ENCODE measurements at places on chromosomes 12 and 14. TPM values are rescaled to one million over a fixed set of nuclear protein-coding genes. Genes with fewer than 3 reads are reported as not detected.
A peak's percentile ranks its signal among the peaks of the same experiment; 100 is the strongest.

Gene GLIPR1L2
- total RNA-seq = not detected

Gene C12orf43
- 18.9 TPM for total RNA-seq

Gene RD3L
- not detected for total RNA-seq

Gene BEGAIN
- total RNA-seq = 0.89 TPM

GRCh38 chr14:60989599-60989998, 8.6 kb downstream of the SLC38A6 start:
- DNase-seq = no peak

DNA sequence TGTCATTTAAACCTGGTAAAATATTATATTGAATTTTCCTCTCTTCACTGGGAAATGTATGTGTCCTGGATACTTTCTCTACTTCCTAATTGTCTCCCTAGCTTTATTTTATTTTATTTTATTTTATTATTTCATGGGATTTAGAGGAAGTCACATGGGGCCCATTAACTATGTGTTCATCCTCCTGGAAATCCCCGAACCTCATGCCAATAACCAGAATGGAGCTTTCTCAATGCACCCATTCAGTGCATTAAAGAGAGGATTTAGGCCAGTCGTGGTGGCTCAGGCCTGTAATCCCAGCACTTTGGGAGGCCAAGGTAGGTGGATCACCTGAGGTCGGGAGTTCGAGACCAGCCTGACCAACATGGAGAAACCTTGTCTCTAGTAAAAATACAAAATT, 1.3 kb upstream of the RPGRIP1 start:
- no peak for DNase-seq

DNA sequence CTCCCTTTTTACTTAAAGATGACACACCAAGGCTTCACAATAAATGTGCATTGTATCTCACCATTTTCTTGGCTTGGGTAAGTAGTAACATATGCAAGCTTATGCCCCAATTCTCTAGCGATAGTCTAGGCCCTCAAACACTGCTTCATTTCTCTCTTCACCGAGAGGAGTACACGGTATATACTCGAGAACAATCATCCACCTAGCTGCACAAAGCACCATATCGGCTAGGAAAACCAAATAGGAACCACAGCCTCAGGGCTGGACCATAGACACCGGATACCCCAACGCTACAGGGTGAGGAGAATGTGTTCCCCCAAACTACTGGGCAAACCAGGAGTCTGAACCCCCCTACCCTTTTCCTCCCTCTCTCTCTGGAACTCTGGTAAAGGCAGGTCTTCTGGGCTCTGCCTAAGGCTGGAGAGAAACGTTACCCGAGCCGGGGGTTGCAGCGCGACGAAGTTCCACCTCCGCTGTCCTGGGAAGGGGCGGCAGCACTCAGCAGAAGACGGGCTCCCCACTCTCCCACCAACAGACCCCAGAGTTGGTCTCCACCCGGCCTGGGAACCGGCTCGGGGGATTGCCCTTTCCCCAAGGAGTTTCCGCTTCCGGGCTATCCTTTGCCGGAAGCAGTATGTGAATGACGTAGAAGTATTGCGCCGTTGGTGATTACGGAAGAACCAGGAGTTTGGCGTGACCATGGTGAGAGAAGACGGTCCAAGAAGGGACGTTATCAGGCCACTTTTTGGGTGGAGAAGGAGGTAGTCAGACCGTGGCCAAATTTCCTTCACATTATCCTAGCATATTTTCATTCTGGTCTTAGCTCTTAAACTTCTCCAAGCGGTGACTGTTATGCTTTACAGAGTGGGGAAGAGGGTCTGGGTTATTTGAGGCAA, at the start of the genes AREL1 and FCF1:
Gene AREL1 (minus strand): TSS at position 582 of the 896 bp plus-strand sequence. CDS start 27,465 bp downstream, outside the sequence.
Gene FCF1 (plus strand): TSS at position 646 of the 896 bp plus-strand sequence. CDS start 54 bp downstream, at position 700.
- DNase-seq = peak; percentile 91

- no peak for DNase-seq
Observed at GRCh38 chr12:6274231-6275221, 36.0 kb upstream of the PLEKHG6 start.

- no peak for DNase-seq
Observed at GRCh38 chr12:124394462-124395128, 99.7 kb downstream of the RFLNA start.

- DNase-seq = no peak
Observed at GRCh38 chr12:32043928-32044549, 62.6 kb upstream of the BICD1 start.

- DNase-seq = no peak
Observed at GRCh38 chr12:13505224-13505623, 308.7 kb downstream of the EMP1 start.

DNA sequence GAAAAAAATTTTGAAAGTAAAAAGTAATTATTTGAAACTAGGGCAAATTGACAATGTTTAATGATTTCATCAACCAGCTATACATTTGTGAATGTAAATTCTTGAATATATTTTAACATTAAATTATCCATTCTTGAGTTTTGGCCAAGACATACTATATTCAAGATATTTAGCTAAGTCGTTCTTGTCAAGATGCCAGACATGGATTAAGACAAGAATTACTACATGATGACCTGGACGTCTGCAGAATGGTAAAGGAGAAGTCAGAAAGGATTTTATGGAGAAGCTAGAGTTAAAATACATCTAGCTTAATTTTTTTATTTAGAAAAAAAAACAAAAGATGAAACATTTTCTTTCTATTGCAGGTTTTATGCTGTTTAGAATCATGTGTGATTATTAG, 255.8 kb downstream of the TMTC2 start:
- no peak for DNase-seq

DNA sequence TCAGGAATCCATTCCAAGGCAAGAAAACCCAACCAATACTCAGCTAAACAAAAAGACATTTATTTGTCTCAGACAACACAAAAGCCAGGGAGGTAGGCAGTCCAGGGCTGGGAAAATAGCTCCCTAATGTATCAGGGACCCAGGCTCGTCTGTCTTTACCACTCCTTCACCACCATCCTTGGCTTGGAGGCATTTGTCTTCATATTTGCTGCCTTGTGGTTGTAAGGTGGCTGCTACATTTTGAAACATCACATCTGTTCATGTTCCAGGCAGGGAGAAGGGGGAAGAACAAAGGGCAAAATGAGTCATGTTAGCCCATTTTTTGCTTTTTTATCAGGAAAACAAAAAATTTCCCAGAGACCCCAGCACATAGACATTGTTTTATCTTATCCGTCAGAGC, 44.8 kb upstream of the PCED1B start:
- no peak for DNase-seq

GRCh38 chr12:87861791-87862190, 167.4 kb downstream of the C12orf50 start:
- no peak for DNase-seq

- no peak for DNase-seq
Observed at GRCh38 chr14:36054353-36055051, 122.0 kb downstream of the PTCSC3 start.

GRCh38 chr12:61043838-61044237, 1216.4 kb upstream of the USP15 start:
- no peak for DNase-seq
